Psoas muscle (tissue), 8 donors: ENCODE measurements at places on chromosomes 1 and 21. TPM values are rescaled to one million over a fixed set of nuclear protein-coding genes. Genes with fewer than 3 reads are reported as not detected.

DNA sequence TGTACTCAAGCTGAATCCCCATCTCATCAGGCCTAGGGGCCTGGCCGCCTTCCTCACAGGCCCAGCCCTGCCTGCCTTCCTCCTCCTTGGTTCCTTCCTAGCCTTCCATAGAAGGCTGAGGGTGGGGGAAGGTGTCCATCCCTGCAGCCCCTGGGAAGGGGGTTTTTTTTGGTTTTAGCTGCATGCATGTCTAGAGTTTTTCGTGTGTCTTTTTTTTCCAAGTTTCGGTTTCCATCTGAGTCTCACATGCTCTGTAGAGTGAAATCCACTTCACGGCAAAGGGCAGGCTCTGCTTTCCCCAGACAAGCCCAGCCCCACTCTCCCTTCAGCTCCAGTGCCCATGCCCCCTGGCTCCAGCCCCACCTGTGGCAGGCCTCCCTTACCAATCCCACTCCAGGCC lies 32.1 kb downstream of the GRHL3 start:
- DNase-seq = no peak

GRCh38 chr21:42401154-42401553 lies 2.5 kb upstream of the UBASH3A start:
- DNase-seq = no peak

- no peak for DNase-seq
These were observed 30.6 kb downstream of the FAF1 start for GRCh38 chr1:50929376-50929958.

GRCh38 chr1:37989361-37989930 lies 376 bp downstream of the SF3A3 start:
- DNase-seq = peak; percentile 75

DNA sequence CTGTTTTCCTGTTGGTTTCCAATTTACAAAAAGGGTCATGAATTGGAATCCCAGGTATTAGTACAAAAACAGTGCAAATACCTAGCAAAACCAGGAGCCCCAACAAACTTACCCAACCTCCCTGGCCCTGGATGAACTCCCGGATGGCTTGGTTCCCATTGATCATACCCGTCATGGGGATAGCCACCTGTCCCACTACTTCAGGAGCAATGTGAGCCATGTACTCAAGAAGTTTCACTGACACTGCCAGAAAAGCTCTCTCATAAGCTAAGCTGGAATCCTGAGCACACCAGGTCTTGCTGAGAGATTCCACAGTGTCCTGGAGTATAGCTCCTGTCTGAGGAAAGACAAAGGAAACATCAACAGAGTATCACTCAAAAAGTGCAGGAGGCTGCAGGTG lies 5.7 kb downstream of the BCL2L15 start:
- DNase-seq = no peak

GRCh38 chr1:212545941-212546635 lies 62.5 kb upstream of the ATF3 start:
- DNase-seq = no peak

GRCh38 chr1:175520186-175520585 lies 223.2 kb downstream of the TNR start:
- DNase-seq = no peak

- no peak for DNase-seq
These were observed 98.0 kb upstream of the BCAR3 start for GRCh38 chr1:93779540-93780165.

Gene CHIA
- not detected for total RNA-seq

Gene PTPN22
- total RNA-seq = 0.71 TPM
